Midbrain (tissue), 1 donor: ENCODE measurements at places on chromosomes 2 and 18.
A peak's percentile ranks its signal among the peaks of the same experiment; 100 is the strongest.

DNA sequence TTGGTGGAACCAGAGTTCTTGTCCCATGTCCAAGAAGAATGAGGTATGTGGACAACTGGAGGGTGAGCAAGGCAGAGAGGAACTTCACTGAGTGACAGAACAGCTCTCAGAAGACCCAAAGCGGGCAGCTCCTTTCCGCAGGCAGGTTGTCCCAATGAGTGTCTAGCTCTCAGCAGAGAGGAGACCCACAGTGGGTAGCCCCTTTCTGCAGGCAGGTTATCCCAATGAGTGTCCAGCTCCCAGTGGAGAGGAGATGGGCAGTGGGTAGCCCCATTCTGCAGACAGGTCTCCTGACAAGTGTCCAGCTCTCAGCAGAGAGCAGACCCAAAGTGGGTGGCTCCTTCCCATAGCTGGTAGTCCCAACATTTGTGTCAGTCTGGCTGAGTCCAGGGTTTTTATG lies 69.6 kb downstream of the SRBD1 start:
- DNase-seq = no peak

DNA sequence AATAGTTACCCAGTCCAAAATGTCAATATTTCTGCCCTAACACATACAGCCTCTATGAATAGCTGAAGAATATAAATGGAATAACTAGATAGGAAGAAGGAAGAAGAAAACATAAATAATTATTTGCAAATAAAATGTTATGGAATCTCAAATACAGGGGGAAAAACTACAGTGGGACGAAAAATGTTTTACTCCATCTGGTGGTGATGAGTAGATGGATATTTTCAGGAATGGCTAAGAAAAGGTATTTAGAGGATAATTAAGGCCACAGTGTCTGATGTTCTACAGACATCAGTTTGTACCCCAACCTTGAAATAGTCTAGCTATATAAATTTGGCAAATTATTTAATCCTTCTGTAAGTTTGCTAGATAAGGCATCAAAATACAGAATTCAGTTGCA lies 178.1 kb upstream of the FSHR start:
- DNase-seq = no peak

DNA sequence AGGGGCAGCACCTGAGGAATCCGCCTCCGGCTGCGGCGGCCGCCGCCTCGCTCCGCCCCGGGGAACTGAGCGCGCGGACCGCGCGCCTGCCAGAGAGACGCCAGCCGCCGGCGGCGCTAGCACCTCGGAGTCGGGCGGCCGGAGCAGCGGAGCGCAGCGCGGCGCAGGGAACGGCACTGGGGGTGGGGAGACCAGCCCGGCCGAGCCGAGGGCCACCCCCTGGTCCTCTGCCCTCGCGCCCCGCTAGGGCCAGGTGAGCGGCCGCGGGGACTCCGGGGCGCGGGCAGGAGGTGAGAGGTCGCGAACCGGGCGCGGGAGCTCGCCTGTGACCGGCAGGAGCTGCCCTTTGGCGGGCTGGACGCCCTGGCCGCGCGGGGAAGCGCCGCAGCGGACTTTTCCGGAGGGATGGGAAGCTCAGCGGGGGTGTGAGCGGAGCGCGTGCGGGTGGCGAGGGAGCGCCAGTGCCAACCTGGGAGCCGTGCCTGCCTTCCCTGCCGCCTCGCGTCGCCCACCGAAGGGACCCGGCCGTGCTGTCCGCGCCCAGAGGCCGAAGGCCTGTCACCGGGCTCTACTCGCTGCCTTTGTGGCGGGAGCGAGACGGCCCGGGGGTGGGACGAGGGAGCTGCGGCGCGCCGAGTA lies at the start of gene GREB1L:
Gene GREB1L (plus strand): TSS at position 92 of the 639 bp plus-strand sequence. CDS start 141,287 bp downstream, outside the sequence.
- DNase-seq = peak; percentile 72

DNA sequence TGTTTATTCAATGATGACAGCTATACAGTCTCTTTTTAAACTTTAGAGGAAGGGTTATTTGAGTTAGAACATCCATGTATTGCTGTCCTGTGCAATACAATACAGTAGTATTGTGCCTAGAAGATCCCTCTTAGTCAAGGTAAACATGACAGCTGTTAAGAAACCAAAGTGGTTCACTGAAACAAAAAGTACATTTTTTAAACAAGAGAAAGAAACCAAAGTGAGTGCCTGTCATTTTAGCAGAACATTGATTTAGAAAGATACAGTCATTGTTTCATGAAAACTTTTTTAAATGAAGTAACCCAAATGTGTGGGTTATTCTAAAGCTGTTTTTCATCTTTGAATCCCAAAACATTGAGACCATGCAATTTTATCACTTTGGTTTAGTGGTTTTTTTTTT lies 15.5 kb downstream of the ITPRID2 start:
- DNase-seq = no peak

DNA sequence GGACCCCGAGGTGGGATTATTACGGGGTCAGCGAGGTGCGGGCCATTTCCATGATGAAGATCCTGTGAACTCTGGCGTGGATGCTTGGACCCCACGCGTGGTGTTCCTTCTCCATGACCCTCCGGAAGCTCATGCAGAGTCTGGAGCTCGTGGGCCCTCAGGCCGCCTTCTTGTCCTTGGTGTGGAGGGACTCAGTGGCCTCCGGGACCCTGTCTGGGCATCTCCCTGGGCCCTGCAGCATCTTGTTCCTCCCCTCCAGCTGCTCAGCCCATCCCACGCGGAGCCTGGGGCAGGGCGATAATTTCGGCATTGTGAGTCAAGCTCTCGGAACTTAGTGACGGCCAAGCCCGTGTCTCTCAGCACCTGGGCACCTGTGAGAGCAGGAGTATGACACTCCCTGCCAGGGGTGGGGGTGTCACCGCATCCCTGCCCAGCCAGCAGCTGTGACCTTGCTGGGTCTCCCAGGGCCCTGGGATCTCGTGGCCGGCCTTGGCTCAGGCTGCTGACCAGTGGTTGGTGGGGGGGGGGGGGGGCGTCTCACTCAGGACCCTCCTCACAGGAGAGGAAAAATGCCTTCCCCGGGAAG lies 24.6 kb downstream of the RTP5 start:
- no peak for DNase-seq

DNA sequence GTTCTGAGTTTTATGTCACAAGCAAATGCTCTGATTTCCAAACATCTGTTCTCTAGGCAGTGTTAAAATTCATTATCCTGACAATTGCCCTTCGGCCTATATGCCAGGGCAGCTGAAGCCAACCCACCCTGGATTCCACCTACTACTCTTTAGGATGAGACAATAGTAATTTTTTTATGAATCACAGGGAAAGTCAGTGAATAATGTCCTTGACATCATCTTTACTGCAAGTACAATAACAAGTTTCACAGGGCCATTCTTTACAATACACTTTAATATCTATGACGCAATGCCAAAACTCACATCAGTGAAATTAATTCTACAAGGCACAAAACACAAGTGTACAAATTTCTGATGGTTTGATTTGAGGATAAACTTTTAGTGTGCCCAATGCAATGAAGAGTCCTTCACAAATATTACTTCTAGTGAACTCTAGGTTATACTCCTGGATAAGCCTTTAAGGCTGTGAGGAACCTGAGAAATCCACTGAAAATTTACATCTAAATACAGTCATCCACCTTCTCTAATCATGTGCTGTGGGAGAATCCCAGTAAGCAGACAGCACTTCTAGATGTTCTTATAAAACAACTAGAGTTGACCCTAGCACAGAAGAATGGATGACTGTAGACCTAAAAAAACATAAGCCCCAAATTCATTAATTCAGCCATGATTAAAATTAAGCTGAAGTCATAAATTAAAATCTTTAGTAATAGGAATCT lies 77.3 kb upstream of the CTLA4 start:
- no peak for DNase-seq
